ENCODE measurements at places on chromosomes 13 and 19.
A peak's percentile ranks its signal among the peaks of the same experiment; 100 is the strongest.

GRCh38 chr13:37869506-37869755 is 141 bp downstream of the TRPC4 start:
- no peak for DNase-seq

DNA sequence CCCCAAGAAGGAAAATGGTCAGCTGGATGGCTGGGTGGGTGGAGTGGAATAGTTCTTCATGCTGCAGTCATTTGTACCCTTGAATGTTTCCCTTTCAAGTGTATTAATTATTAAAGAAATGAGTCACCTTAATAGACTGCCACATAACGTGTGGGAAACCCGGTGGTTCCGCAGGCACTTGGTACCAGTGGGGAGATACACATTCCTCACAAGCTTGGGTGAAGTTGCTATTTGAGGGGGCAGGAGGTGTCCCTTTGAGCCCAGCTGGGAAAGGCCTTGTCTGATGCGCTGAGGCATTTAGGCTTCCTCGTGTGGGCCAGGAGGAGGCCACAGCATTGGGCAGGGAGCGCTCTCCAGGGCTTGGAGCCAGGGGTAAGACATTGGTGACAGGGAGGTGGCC is 57.7 kb downstream of the ATP8A2 start:
- no peak for DNase-seq

DNA sequence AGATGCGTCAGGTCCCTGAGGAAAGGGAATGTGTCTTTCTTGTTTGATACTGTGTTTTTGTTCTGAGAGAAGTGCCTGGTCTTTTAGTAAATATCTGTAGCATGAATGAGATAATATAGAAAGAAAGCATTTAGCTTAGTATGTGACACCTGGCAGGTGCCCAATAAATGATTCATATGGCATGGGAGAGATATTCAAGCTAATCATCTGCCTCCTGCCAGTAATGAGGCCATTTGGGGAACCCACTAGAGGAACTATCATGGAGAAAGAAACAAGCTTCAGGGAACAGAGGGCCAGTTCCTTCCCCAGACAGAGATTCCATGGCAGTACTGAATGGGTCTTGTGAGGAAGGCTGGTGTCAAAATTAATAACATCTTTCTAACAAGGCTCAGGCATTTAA is 603.9 kb downstream of the DCT start:
- DNase-seq, result no peak

- no peak for DNase-seq
Measured at GRCh38 chr13:84672616-84673015, 790.3 kb upstream of the SLITRK1 start.

- no peak for DNase-seq
Measured at GRCh38 chr19:23183251-23183650, 66.4 kb downstream of the ZNF730 start.

DNA sequence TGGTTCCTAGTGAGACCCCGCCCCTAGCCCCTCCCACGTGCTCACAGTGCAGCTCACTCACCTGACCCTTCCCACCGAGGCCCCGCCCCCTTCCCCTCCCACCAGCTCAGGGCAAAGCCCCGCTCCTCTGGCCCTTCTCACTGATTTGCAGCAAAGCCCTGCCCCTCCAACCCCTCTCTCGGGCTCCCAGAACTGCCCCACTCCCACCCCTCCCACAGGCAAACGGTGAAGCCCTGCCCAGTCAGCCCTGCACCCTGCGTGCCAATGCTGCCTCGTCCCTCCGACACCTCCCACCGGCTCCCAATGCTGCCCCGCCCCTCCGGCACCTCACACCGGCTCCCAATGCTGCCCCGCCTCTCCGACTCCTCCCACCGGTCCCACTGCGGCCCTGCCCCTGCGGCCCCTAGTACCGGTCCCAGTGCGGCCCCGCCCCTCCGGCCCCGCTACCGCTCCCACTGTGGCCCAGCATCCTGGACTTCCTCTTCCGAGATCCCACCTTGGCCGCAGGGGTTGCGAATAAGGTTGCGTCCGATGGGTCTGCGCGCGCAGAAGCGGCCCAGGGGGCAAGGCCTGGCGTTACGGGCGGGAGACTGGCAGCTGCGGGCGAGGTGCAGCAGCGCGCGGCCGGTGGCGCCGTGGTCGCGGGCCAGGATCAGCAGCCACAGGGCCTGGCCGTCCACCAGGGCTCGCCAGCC is 834 bp downstream of the FBXO27 start:
- DNase-seq, result peak; percentile 87

DNA sequence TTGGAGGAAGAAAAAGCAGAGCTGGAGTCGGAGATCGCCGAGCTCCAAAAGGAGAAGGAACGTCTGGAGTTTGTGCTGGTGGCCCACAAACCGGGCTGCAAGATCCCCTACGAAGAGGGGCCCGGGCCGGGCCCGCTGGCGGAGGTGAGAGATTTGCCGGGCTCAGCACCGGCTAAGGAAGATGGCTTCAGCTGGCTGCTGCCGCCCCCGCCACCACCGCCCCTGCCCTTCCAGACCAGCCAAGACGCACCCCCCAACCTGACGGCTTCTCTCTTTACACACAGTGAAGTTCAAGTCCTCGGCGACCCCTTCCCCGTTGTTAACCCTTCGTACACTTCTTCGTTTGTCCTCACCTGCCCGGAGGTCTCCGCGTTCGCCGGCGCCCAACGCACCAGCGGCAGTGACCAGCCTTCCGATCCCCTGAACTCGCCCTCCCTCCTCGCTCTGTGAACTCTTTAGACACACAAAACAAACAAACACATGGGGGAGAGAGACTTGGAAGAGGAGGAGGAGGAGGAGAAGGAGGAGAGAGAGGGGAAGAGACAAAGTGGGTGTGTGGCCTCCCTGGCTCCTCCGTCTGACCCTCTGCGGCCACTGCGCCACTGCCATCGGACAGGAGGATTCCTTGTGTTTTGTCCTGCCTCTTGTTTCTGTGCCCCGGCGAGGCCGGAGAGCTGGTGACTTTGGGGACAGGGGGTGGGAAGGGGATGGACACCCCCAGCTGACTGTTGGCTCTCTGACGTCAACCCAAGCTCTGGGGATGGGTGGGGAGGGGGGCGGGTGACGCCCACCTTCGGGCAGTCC is 5.0 kb downstream of the FOSB start:
- DNase-seq, result no peak

GRCh38 chr13:30690282-30691188 is 44.8 kb upstream of the ALOX5AP start:
- no peak for DNase-seq

- no peak for DNase-seq
Measured at GRCh38 chr19:50275577-50276368, 53.4 kb downstream of the KCNC3 start.

- DNase-seq, result no peak
Measured at GRCh38 chr13:44546164-44546563, 30.0 kb downstream of the TSC22D1 start.

DNA sequence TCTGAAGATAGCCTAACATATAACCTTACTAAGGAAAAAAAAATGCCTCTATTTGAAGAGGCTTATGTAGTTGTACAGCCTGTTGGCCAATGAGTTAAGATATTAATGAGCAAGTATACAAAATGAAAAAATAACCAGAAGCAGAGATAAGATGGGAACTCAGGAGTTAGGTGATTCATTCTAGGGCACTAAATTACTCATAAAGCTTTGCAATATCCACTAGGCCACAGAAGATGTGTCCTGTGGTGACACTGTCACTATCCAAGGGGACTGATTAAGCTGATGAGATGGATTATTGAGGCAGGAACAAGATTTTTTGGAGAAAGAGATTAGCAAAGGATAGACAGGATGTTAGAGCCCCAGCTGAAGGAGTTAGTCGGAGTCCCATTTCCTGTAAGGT is 99.6 kb downstream of the LIG4 start:
- no peak for DNase-seq

DNA sequence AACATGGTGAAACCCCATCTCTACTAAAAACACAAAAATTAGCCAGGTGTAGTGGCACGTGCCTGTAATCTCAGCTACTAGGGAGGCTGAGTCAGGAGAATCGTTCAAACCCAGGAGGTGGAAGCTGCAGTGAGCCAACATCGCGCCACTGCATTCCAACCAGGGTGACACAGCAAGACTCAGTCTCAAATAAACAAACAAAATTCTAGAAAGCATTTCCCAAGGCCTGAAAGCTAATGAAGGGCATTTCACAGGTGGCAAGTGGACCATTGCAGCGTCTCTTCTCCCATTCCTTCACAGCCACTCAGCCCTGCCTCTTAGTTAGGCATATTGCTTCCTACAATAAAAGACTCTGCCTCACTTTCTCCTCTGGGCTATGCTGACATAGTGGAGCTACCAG is 13.5 kb upstream of the RXFP2 start:
- no peak for DNase-seq

DNA sequence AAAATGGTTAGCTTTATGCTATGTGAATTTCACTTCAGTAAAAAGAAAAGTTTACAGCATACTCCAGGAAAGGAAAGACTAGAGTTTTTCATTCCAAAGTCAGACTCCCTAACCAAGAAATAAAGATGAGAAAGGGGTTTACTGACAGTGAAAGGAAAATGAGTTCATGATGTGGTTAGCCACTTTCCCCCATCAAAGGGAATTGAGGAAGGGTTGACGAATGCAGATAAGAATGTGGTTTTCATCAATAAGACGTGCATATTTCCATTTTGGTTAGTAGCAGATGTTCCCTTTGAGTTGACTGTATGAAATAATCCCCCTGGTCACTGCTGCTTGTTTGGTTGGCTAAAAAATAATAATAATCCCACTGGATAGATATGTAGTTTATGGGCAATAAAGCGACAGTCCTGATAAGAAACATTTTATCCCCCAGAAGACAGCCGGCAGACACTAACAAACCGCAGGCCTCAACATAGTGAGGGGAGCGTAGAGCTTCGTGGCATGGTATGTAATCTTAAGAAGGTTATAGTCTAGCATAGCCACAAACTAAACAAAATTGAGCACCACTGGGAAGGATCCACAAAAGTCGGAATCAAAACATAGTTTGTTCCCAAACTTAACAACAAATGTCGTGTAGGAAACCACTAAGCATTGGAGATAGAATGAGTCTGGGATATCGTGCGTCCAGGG is 114.8 kb downstream of the COL4A2 start:
- no peak for DNase-seq

DNA sequence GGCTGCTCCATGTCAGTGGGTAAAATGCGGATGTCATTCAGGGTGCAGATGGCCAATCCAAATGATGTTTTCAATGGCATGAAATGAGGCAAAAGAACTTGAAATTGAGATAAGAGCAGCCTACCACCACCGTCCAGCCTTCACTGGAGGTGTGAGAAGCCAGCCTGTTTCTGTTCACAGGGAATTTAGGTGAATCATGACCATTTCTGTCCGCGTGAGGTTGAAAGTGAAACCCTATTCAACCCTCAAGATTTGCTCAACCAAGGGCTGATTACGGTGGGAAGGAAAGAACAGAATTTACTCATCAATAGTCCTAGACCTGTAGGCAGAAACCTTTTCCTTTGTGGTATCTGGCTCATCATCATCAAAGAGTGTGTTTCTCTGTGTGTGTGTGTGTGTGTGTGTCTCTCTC is 370.7 kb downstream of the COG6 start:
- DNase-seq, result peak; percentile 66

DNA sequence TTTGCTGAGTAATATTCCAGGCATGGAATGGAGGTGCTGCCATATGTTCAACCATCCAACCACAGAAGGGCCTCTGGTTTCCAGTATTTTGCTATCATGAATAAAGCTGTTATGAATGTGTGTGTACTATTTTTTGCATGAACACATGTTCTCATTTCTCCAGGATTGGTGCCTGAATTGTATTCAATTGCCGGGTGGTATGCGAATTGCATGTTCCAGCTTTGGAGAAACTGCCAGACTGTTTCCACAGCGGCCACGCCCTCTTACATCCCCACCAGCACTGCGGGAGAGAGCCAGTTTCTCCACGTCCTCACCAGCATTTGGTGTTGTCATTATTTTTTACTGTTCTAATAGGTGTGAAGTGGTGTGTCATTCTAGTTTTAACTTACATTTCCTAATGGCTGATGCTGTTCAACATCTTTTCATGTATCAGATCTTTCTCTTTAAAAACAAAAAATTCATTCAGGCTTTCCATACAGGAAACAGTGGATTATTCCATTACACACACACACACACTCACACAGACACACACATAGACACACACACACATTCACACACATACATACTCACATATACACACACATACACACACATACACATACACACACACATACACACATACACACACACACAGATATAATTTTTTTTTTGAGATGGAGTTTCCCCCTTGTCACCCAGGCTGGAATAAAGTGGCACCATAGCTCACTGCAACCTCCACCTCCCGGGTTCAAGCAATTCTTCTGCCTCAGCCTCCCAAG is 154.1 kb downstream of the PTPRS start:
- no peak for DNase-seq

- DNase-seq, result no peak
Measured at GRCh38 chr19:46366620-46367292, 19.9 kb downstream of the PPP5C start.

GRCh38 chr13:56907766-56908165 is 233.0 kb upstream of the PRR20A start:
- no peak for DNase-seq

GRCh38 chr19:4986471-4986891 is 17.6 kb downstream of the KDM4B start:
- no peak for DNase-seq

GRCh38 chr13:87777387-87777786 is 106.2 kb downstream of the SLITRK5 start:
- DNase-seq, result no peak

GRCh38 chr19:15216363-15216762 is 15.6 kb upstream of the NOTCH3 start:
- no peak for DNase-seq

DNA sequence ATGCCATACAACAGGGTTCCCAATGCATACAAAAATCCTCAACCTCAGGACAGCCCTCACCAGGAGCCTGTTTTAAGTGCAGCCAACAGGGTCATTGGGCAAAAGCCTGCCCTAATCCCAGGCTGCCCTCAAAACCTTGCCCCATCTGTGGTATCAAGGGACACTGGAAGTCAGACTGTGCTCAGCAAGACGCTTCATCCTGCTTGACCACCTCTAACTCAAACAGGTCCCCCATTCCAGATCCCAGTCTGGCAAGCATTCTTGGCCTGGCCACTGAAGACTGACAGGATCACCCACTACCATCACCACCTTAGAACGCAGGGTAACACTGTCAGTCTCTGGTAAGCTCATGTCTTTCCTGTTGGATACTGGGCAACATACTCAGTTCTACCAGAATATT is 15.0 kb upstream of the ZSCAN4 start:
- DNase-seq, result no peak

DNA sequence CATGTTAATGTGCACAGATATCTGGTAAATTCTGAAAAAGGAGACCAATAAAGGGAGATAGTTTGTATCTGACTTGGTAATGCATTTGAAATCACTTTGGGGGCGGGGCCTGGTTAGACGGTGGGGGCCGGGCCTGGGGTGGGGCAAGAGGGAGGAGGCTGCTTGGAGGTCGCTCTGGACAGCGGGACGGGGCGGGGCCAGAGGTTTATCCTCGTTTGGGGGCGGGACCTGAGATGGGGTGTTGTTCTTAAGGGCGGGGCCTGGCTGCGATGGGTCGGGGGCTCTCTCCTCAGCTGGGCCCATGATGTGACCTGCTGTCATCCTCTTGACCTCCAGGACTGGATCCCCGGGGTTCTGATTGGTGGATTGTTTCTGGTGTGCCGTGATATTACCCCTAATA is 4.9 kb upstream of the ZNF808 start:
- DNase-seq, result no peak
